ENCODE measurements at places on chromosomes 2 and 18.
A peak's percentile ranks its signal among the peaks of the same experiment; 100 is the strongest.

DNA sequence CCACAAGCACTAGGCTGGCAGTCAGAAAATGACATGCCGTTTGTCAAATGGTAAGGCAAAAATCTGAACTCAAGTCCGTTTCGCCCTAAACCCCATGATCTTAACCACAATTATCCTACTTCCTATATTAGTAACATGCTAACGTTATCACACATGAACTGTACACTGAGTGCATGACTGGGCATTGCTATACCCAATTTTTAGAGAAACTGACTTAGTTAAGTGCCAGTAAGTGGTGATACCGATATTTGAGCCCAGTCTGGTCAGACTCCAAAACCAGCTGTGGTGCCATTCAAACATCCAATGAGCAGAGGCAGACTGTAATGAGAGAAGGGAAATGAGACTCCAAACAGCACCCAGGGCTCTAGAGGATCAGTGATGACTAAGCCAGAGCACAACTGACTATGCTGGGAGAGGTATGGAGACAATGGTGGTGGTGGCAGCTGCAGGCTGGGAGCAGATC lies 311.7 kb upstream of the PKDCC start:
- no peak for DNase-seq

- DNase-seq: no peak
Measured at GRCh38 chr2:55929476-55929875, 5.9 kb upstream of the EFEMP1 start.

- no peak for DNase-seq
Measured at GRCh38 chr2:83817511-83817910, 641.6 kb downstream of the SUCLG1 start.

- no peak for DNase-seq
Measured at GRCh38 chr2:237967463-237967951, 693 bp downstream of the UBE2F start.

DNA sequence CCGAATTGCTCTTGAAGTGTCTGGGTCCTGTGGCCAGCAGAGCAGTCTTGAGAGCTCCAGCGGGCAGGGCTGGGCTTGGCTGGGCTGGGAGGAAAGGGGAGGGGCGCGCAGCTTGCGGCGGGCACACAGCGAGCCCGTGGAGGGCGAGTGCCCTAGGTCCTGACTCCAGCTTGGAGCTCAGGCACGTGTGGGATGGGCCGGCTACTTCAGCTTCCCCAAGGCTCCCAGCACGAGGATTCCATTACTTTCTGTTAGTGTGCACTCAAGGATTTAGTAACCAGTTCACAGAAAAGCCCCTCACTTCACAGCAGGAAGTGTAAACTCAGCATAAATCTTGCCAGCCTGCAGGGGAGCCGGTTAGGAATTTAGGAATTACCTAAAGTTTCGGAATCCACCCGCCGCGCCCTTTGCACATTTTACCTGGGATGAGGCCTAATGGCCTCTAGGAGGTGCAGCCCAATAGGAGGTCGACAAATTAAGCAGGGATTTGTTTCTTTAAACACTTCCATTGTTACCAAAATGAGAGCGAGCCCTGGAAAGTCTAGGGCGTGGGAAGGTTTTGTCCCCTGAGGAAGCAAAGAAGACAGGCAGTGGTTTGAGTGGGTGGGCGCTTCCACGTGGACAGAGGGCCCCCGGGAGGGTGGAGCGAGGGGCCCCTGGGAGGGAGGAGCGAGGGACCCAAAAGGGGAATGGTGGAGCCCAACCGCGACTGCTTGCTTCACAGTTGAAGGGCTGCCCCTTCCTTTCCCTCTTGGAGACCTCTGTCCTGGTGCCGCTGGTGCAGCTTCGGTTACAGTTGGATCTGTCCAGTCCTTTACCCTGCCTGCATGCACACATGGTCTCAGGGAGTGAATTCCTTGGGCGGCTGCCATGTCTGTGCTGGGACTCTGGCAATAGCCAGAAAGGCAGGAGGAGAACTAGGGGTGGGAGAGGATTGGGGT lies 93.3 kb downstream of the CTAGE1 start:
- no peak for DNase-seq

- DNase-seq: no peak
Measured at GRCh38 chr2:182868054-182868796, 1.8 kb upstream of the FRZB start.

GRCh38 chr2:69086466-69086865 lies 73.5 kb downstream of the ANTXR1 start:
- no peak for DNase-seq

DNA sequence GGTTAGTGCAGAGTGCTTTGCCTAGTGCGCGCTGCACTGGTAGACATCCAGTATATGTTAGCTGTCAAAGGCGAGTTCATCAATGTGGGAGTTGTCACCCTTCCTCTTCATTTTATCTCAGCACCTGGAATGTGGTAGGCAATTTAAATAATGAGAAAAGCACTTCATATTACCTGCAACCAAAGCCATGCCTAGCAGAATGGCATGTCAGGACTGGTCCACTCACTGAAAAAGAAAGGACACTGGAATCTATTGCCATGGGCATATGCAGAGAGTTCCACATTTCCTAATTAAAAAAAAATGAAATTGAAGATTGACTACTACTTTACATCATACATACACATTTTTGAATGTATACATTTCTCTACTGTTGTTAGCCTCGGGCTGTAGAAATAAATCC lies 139.6 kb downstream of the PAX3 start:
- DNase-seq: no peak

DNA sequence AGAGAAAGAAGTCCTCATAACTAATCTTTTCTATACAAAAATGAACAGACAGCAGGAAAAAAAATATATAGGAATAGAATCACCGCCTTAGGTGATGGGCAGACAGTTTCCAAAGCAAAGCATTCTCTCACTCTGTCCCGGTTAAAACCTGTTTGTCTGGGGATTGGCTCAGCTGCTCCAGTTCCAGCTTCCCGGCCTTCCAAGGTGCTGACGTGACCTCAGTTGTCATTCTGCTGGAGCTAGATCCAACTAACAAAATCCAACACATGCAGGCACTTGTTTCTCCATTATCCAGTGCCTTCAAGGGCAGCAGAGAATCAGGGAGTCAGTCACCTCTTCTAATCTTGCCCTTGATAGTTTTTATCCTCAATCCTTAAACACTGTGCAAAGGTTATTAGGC lies 52.8 kb downstream of the IKZF2 start:
- DNase-seq: no peak

GRCh38 chr2:144421606-144422510 lies 98.1 kb downstream of the ZEB2 start:
- DNase-seq: no peak

DNA sequence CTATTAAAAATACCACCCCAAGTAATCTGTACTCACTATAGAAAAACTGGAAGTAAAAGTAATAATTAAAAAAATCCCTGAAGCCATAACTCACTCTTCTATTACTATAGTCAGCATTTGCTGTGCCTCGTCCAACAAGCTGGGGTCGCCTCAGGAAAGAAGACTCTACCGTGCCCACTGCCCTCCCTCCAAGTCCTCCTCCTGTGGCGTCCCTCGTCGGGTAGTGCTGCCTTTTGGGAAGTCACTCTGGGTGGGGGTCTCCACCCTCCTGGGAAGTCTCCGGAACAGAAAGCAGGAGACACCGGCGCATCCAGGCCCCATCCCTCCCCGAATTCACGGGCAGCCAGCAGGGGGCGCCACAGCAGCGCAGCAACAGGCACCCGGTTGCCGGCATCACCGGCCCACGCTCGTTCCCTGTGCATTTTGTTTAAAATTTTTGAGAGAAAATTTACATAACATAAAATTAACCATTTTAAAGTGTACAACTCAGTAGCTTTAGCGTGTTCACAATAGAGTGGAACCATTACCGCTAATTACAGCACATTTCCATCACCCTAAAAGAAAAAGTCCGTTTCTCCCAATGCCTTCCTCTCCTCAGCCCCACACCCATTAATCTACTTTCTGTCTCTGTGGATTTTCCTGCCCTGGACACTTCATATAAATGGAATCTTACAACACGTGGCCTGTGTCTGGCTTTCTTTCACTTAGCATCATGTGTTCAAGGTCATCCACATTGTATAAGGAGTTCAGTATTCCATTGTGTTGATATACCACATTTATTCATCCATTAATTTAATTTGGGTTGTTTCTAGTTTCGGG lies 62.2 kb downstream of the ADNP2 start:
- DNase-seq: no peak

DNA sequence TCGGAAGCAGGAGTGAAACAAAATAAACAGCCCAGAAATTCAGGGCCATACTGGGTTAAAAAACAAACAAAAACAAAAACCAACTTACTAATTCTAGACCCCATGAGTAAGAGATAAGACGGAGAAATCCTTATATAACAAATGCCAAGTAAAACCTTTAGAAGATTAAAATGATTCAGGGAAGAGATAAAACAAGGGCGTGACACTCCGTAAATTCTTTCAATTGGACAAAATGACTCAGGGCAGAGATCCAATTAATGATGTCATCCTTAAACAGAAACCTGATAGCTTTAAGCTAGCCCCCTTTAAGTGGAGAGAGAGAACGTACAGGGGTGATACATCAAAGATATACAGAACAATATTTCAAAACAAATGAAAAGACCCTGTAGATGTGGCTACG lies 317.4 kb downstream of the NBAS start:
- no peak for DNase-seq

DNA sequence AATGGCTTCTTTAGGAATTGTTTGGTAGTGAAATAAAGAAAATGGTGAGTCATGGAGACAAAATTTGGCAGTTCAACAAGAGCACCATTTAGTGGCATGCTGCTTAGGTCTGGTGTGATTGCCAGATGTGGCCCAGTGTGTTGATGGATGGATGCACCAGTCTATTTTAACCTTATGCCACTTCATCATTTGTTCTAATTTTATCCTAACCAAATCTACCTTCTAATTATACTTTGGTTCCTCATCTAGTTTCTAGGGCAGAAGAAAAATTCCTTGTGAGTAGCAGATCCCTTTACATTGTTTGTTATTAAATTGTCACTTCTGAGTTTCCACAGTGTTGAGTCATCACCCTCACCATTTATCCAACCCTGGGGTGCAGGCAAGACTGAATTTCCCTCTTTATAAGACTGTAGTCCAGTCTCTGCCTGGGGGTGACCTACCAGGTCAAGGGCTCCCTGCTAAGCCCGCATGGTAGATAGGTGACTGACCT lies 32.5 kb downstream of the NABP1 start:
- no peak for DNase-seq

- no peak for DNase-seq
Measured at GRCh38 chr2:223811757-223812156, 25.6 kb downstream of the AP1S3 start.

GRCh38 chr18:37564711-37565100 lies 892 bp downstream of the CELF4 start:
- DNase-seq: no peak

DNA sequence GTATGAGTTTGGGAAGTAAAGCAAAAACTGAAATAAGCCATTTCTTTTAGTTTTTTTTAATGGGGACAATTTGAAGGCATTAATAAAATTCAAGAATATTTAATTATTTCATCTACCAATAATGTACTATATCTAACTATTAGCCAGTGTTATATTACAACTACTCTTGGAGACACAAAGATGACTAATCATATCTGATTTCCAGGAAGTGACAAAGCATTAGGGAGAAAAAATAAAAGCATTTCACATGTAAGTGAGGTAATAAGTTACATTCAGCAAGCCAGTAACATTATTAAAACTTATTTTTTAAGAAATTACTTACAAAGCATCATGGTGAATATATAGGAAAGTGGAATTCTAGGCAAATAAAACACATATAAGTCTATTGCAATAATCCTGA lies 781.3 kb upstream of the NRXN1 start:
- DNase-seq: no peak

DNA sequence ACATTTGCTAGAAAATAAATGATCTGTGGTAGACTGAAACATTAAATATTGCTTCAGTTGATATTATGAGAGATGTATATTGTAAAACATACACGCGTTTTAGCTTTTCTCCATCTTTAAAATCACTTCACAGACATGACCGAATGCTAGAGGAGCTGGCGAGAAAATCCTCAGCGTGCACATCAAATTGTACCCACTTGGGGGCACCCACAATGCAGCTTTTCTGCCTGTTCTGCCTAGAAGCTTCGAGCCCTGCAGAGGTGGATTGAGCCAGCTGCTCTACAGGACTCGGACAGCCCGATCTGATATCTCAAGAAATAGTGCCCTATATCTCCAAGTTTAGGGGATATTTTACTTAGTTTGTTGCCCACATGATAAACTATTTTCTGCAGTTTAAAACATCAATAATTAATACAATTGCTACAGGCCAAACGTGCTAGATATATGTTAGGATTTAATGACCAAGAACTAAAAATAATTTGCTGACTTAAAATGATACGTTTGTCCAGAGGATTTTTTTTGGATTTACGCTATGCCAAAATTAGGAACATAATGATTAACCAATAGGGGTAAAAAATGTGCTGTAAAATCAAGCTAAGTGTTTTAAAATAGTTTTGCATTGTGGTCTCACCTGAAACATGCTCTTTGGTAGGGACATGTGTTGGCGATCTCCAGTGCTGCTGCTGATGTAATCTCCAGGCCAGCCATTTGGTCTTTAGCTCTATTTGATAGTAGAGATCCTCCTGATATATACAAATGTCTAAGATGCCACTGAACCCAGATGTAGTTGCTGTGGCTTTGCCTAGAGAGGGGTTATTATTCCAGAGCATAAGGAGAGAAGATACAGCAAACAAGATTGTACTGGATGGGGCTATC lies 22.3 kb upstream of the ATP5MC3 start:
- peak; percentile 19 for DNase-seq

GRCh38 chr18:30920351-30920750 lies 122.2 kb downstream of the DSC3 start:
- no peak for DNase-seq

GRCh38 chr2:112658839-112659667 lies 13.3 kb downstream of the SLC20A1 start:
- no peak for DNase-seq

DNA sequence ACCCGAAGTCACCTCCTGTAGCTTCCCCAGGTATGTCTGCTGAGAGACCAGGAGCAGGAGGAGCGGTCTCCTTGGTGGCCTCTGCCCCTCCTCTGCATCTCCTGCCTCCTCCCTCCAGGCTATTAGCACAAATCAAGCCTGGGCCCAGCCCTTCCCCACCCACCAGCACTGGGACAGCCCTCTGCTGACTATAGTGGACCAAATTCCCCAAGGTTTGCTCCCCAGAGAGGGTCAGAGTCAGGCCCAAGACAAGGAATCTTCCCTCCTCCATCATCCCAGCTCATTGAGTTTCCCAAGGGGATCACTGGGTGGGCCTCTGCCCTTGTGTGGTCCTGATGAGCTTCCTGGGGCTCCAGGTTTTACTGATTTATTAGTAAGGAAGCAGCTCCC lies 62.1 kb downstream of the EMILIN2 start:
- no peak for DNase-seq

DNA sequence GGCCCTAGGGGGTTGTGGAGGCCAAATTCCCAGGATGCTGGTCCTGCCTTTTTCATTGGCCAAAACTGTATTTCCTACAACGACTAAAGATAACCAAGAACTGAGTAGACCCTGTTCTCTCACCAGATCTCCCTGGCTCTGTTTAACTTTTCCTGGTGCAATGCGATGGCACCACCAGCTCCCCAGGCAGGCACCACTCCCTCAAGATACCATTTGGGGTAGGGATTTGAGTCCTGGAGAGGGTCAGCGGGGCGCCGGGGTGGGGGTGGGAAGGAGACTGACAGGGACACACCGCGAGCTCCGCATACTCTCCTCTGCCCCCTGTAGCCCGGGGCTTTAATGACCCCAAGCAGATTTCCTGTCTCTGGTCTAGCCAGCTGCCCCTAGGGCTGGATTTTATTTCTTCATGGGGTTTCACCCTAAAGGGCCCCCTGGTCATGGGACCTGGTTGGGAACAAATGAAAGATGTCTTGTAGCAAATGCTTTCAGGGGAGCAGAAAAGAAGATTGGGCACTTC lies 7.3 kb downstream of the SIX2 start:
- no peak for DNase-seq
